ENCODE measurements at places on chromosomes 5 and 9. TPM values are rescaled to one million over a fixed set of nuclear protein-coding genes. Genes with fewer than 3 reads are reported as not detected.

Gene SPINK6
- total RNA-seq: not detected

Gene LCN15
- total RNA-seq: not detected

Gene PCA3
- total RNA-seq: not detected

Gene WWC1
- 97.2 TPM for total RNA-seq

Gene PCDHA1
- 0.10 TPM for total RNA-seq

Gene PCDHB8
- total RNA-seq: 0.32 TPM

Gene CORO2A
- 0.59 TPM for total RNA-seq

Gene FER
- 5.3 TPM for total RNA-seq

Gene PCDHGA6
- total RNA-seq: 0.22 TPM

Gene CCL19
- not detected for total RNA-seq

Gene PRELID2
- total RNA-seq: 9.1 TPM

Gene SPINK4
- total RNA-seq: not detected

Gene BARX1
- 10.5 TPM for total RNA-seq

Gene FAM120A
- total RNA-seq: 76.4 TPM

Gene FCN1
- total RNA-seq: not detected

Gene NR5A1
- not detected for total RNA-seq

Gene SOX30
- total RNA-seq: not detected

Gene SLC34A1
- total RNA-seq: not detected

Gene KCNN2
- 0.06 TPM for total RNA-seq

Gene PLCXD3
- 0.37 TPM for total RNA-seq

Gene KIF20A
- 48.2 TPM for total RNA-seq

Gene IFNK
- not detected for total RNA-seq

Gene FOXD1
- total RNA-seq: 17.4 TPM

Gene GPX8
- 36.3 TPM for total RNA-seq

Measured in A549 treated with CORT108297 at 1 μM for 4 hours (cell line).